Skin of body (tissue), 3 donors: ENCODE measurements at places on chromosomes 16 and 17.

- no peak for DNase-seq
Measured at GRCh38 chr17:72022328-72023275, 98.2 kb upstream of the SOX9 start.

DNA sequence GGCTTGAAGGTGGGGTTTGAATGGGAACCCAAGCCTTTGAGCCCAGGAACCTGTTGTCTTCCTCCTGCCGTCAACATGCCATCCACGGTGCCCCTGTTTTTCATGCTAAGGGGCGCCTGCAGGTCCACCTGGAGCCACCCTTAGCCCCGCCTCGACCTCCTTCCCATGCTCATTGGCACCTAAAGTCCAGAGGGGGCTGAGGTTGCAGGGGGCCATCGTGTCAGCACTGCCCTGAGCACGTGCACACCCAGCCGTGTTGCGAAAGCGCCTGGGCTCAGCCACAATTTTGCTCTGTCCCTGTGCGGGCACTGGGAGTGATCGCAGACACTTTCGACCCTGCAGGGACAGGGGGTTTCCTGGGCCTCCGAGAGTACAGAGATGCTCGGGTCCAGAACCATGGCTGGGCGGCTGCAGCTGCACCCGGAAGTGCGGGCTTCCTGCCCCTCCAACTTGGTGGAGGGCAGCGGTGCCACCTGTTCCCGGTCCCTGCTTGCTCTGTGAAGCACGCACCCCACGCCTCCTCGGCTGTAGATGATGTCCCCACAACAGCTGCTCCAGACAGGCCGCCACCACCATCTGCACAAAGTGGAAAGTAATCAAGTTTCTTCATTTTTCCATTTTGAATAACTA lies 454.7 kb downstream of the CDH8 start:
- no peak for DNase-seq

- DNase-seq, result no peak
Measured at GRCh38 chr16:11801481-11802021, 4.5 kb upstream of the ZC3H7A start.

GRCh38 chr16:56226187-56226586 lies 34.9 kb downstream of the GNAO1 start:
- no peak for DNase-seq

DNA sequence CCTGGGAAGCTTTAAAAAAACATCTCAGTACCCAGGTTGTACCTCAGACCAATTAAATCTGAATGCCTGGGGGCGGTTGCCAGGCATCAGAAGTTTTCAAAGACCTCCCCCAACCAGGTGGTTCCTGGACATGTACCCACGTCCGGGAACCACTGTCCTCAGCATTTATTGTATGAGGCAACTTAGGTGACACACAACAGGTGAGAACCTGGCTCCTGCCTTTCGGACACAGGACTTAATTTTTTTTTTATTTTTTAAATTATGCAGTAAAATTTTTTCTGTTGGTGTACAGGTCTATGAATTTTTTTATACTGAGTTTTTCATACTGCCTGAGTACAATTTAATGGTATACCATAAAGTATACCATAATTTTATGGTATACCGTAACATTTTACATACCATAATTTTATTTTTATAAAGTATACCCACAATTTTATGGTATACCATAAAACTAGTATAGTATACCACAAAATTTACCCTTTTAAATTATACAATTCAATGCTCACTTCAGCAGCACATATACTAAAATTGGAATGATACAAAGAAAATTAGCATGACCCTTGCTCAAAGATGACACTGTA lies 38.7 kb upstream of the DHX8 start:
- no peak for DNase-seq
